Stomach (tissue), 19 donors: ENCODE measurements at places on chromosomes 16 and 17. TPM values are rescaled to one million over a fixed set of nuclear protein-coding genes. Genes with fewer than 3 reads are reported as not detected.
A peak's percentile ranks its signal among the peaks of the same experiment; 100 is the strongest.

- no peaks in the 10 kb centered on the region for H3K36me3 ChIP-seq
- H3K27me3 ChIP-seq, result no peaks in the 10 kb centered on the region
- H3K4me3 ChIP-seq, result no peak overlapping the region
- no peak overlapping the region for H3K27ac ChIP-seq
- peaks cover 16% of the 10 kb centered on the region for H3K4me1 ChIP-seq
Observed at GRCh38 chr16:47732523-47733111, 271.5 kb downstream of the PHKB start.

Gene ZNF267
- 24.9 TPM for total RNA-seq

- no peaks in the 10 kb centered on the region for H3K27me3 ChIP-seq
- H3K36me3 ChIP-seq, result peaks cover 35% of the 10 kb centered on the region
- H3K4me1 ChIP-seq, result peaks cover 23% of the 10 kb centered on the region
- no peak overlapping the region for H3K4me3 ChIP-seq
- no peak overlapping the region for H3K27ac ChIP-seq
- DNase-seq, result no peak
Observed at GRCh38 chr17:47703191-47703591, 9.2 kb downstream of the TBKBP1 start.

GRCh38 chr17:60493847-60494321 is 32.2 kb downstream of the APPBP2 start:
- DNase-seq, result no peak
- H3K4me3 ChIP-seq, result no peak overlapping the region
- H3K27me3 ChIP-seq, result no peaks in the 10 kb centered on the region
- H3K4me1 ChIP-seq, result no peaks in the 10 kb centered on the region
- no peak overlapping the region for H3K27ac ChIP-seq

DNA sequence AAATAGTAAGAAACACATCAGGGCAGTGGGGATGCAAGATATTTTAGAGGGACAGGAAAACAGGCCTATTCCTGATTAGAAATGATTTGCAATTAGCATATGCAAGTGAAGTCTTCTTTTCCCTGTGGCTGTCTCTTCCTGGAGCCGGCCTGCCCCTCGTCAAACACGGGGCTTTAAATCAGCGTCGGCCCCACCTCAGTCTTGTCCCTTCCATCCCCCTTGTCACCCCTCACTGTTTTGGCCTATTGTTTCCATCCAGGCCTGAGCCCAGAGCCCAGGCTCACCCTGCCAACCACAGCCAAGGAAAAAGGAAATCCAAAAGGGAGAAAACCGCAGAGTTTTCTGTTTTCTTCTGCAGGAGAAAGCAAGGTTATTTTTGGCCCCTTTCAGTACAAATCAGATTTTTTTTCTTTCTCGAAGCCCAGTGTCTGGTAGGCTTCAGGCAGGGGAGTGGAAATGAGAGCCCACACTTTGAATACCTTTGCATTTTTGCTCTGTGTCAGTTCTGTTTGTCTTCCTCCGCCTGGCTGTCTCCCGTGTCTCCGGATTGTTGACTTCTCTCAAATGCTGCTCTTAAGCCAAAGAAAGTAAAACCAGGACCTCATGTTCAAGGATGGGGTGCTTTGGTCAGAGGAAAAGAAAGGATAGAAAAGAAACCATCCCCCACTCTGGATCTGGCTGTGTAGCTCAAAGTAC is 399.9 kb upstream of the CDH11 start:
- H3K27ac ChIP-seq, result no peak overlapping the region
- no peaks in the 10 kb centered on the region for H3K36me3 ChIP-seq
- no peaks in the 10 kb centered on the region for H3K4me1 ChIP-seq
- H3K27me3 ChIP-seq, result no peaks in the 10 kb centered on the region
- no peak overlapping the region for H3K4me3 ChIP-seq
- no peak for DNase-seq

Gene ZNF646
- 13.4 TPM for total RNA-seq

Gene ELMO3
- total RNA-seq, result 125 TPM

DNA sequence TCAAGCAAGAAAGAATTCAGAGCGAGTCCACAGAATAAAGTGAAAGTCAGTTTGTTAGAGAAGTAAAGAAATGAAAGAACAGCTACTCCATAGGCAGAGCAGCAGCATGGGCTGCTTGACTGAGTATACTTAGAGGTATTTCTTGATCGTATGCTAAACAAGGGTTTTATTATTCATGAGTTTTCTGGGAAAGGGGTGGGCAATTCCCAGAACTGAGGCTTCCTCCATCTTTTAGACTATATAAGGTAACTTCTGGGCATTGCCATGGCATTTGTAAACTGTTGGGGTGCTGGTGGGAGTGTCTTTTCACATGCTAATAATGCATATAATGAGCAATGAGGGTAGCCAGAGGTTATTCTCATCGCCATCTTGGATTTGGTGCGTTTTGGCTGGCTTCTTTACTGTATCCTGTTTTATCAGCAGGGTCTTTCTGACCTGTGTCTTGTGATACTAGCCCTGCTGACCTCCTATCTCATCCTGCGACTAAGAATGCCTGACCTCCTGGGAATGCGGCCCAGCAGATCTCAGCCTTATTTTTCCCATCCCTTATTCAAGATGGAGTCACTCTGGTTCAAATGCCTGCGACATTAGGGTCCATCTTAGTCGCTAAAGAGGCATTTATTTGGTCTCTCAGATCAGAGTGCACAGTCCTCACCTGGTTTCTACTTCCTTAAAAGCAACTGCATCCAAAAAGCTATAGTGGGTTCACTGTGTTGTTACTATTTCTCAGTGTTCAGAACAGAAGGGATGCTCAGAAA is 100.6 kb upstream of the CACNG5 start:
- H3K4me1 ChIP-seq, result peaks cover 6% of the 10 kb centered on the region
- no peaks in the 10 kb centered on the region for H3K27me3 ChIP-seq
- H3K36me3 ChIP-seq, result peaks cover 60% of the 10 kb centered on the region
- DNase-seq, result no peak

GRCh38 chr16:47139561-47140185 is 4.1 kb downstream of the NETO2 start:
- H3K4me3 ChIP-seq, result no peak overlapping the region
- H3K27me3 ChIP-seq, result no peaks in the 10 kb centered on the region
- no peak overlapping the region for H3K27ac ChIP-seq
- DNase-seq, result no peak

DNA sequence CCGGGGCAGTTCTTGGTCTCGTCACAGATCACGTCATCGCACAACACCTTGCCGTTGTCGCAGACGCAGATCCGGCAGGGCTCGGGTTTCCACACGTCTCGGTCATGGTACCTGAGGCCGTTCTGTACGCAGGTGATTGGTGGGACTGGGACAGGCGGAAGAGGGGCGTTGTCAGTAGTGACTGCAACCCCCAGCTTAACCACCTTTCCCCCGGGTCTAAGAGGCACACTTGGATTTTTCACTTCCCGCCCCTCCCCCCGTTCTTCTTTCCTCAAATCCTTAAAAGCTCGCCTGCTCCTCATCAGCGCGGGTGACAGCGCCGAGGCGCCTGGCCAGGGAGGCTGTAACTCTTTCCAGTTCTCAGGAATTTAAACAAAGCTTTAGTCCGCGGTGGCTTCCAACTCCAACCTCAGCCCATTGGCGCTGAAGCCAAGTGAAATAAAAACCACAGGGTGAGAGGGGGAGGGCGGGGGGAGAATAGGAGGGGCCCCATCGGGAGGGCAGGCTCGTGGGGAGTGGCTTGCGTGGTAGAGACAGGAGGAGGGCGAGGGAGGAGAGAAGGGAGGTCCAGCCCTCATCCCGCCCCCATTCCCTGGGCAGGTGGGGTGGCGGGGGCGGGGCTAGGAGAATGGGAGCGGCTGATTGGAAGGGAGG is 1.5 kb downstream of the COL1A1 start:
- DNase-seq, result peak; percentile 95
- peaks cover 30% of the 10 kb centered on the region for H3K36me3 ChIP-seq
- peak overlapping the region; percentile 70 for H3K27ac ChIP-seq
- peak overlapping the region; percentile 59 for H3K4me3 ChIP-seq
- H3K4me1 ChIP-seq, result peaks cover 83% of the 10 kb centered on the region

DNA sequence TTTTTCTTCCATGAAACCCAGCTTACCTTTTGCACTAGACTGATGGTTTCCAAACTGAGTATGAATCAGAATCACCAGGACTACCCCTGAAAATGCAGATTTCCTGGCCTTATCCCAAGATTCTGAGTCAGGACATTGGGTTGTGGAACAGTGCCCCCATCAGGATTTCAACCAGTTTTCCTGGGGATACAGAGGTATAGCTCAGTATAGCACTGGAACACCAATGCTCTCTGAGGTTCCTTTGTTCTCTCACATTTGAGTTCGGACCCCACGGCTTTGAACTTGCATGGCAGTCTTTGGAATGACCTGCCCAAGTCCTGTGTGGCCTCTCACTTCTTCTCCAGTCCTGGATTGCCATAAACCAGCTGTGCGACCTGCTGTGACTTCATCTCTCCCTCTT is 12.8 kb upstream of the CCL8 start:
- DNase-seq, result no peak
- H3K36me3 ChIP-seq, result no peaks in the 10 kb centered on the region
- H3K27ac ChIP-seq, result no peak overlapping the region
- H3K4me3 ChIP-seq, result no peak overlapping the region

Gene SLC16A11
- not detected for total RNA-seq

Gene SLC35G6
- not detected for total RNA-seq
